Stimulated activated CD8-positive, alpha-beta memory T cell treated with anti-CD3 and anti-CD28 coated beads, Interleukin-2, amount 100 ng/mL, for 1 hour (primary cell): ENCODE measurements at places on chromosomes 4 and X.
A peak's percentile ranks its signal among the peaks of the same experiment; 100 is the strongest.

- no peak for DNase-seq
These were observed 32.7 kb upstream of the HPGDS start for GRCh38 chr4:94375364-94375763.

- DNase-seq: no peak
These were observed 130.8 kb downstream of the CPZ start for GRCh38 chr4:8723222-8723980.

DNA sequence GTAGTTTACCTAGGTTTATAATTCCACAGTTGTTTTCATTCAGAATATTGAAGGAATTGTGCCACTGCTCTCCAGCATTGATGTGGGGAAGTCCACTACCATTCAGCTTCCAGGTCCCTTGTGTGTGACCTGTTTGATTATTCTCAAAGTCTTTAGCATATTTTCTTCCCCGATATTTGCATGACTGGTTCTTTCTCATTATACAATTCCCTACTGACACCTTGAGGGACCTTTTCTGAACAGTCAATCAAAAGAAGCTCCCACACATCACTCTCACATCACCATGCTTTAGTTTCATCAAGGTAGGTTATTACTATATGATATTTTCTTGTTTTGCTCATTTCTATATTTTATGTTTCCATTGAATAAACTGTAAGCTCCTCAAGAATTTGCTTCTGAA is 44.1 kb downstream of the SLC39A8 start:
- DNase-seq: no peak

- DNase-seq: no peak
These were observed 166.3 kb downstream of the GALNTL6 start for GRCh38 chr4:171979461-171979860.

DNA sequence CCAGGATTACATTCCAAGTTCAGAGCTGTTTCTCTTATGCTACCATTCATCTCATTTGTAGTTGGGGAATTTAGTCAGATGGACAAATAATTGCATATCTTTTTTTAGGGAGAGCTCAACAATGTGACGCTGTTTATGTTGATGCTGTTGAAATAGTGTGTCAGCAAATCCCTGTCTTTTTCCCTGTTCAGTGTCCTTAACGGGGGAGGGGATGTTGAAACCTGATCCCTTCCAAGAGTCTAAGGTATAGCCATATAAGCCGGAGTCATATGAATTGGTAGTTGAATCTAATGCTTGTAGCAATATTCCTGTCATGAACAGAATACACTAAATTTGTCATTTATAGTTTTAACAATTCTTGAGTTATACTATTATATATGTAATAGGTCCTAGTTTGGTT is 293.5 kb upstream of the FAT1 start:
- DNase-seq: no peak

- no peak for DNase-seq
These were observed 81.3 kb downstream of the HMGN5 start for GRCh38 chrX:81120258-81120935.

DNA sequence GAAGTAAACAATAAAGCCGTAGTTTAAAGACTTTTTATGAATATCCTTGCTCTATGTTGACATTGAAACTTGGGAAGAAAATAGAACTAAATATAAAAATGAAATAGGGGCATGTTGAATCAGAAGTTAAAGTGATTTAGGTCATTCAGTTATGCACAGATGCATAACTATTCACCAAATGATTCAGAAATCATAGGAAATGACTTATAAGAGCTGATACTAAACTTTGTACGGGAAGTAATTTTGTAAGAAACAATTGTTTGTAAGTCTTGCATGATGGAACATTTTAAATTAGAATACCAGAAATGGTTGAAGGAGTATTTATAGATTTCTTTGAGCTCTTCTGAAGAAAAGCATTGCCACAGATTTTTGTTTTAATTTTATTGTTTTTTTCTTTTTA is 246.5 kb downstream of the CPE start:
- no peak for DNase-seq

GRCh38 chr4:88526221-88526815 is 2.7 kb upstream of the PYURF start:
- no peak for DNase-seq

- no peak for DNase-seq
These were observed 110.7 kb downstream of the GNL3L start for GRCh38 chrX:54640736-54641135.

DNA sequence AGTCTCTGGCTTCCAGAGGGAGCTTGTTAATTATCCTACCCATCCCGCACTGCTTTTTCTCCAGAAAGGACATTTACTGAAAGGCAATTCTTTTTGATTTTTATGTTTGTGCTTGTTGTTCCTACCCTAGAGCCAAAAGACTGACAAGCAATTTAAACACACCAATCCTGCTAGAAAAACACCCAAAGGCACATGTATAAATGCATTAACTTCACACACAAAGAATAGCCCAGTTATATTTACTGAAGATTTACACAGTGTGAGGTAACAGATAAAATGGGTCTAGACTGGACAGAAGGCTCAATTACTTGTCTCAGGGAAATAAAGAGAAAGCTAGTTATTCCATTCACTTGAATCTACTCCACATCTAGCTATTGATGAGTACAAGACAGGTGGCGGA is 61.2 kb upstream of the NOCT start:
- no peak for DNase-seq

GRCh38 chr4:109432203-109432602 is 1.4 kb upstream of the SEC24B start:
- no peak for DNase-seq

DNA sequence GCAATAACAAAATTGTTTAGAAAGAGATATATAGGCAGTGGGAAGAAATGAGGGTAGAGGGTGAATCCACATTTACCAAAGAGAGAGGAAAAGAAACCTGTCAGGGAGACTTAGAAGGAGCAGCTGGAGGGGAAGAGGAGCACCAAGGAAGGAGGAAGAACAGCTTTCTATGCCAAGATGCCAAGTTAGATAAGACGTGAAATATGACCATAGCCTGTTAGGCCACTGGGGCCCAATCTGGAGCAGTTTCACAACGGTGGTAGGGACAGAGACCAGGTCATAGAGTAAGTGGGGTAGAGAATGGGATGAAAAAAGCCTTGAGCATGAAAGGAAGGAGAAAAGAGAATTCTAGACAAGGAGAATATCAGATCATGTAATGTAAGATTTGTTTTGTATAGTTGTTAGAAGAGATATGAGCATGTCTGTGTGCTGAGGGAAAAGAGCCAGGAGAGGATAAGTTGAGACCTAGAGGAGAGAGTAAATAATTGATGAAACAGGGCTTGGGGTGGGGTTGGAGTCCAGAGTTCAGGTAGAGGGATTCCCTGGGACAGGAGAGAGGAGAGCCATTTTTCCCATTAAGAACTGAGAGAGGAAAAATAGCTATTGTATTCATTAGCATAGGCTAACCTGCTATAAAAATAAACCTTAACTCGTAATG is 4.4 kb upstream of the SOWAHB start:
- DNase-seq: no peak

DNA sequence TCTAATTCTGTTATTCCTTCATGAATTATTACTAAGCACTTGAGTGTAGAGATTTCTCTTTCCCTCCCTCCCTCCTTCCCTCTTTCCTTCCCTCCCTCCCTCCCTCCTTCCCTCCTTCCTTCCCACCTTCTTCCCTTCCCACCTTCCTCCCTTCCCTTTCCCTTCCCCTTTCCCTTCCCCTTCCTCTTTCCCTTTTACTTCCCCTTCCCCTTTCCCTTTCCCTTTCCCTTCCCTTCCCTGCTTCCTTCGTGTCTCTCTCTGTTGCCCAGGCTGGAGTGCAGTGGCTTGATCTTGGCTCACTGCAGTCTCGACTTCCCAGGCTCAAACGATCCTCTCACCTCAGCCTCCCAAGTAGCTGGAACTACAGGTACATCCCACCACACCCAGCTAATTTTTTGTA is 49.4 kb upstream of the RAB40AL start:
- DNase-seq: no peak

GRCh38 chr4:123390846-123391456 is 5.6 kb upstream of the SPRY1 start:
- no peak for DNase-seq

GRCh38 chr4:911221-911751 is 20.8 kb downstream of the GAK start:
- no peak for DNase-seq

- DNase-seq: no peak
These were observed 51.8 kb downstream of the LRP2BP start for GRCh38 chr4:185343726-185344581.

- DNase-seq: no peak
These were observed 1.3 kb upstream of the TNIP2 start for GRCh38 chr4:2757426-2757825.

- DNase-seq: no peak
These were observed 85.5 kb upstream of the IQCM start for GRCh38 chr4:149901128-149901527.

DNA sequence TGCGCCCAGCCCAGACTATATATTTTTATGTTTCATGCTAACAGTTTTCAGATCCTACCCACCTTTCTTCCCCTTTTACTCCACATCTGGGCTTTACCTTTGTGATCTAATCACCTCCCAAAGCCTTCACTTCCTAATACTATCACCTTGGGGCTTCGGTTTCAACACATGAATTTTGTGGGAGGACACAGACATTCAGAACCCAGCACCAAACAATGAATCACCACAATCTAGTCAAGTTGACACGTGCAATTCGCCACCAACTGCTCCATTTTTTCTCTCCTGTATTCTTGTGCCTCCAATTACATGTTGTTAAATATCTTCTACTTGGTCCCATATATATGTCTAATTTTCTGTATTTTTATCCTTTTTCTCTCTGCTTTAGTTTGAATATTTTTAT is 41.8 kb upstream of the STX18 start:
- DNase-seq: no peak

GRCh38 chrX:39144323-39144722 is 343.1 kb downstream of the MID1IP1 start:
- no peak for DNase-seq

DNA sequence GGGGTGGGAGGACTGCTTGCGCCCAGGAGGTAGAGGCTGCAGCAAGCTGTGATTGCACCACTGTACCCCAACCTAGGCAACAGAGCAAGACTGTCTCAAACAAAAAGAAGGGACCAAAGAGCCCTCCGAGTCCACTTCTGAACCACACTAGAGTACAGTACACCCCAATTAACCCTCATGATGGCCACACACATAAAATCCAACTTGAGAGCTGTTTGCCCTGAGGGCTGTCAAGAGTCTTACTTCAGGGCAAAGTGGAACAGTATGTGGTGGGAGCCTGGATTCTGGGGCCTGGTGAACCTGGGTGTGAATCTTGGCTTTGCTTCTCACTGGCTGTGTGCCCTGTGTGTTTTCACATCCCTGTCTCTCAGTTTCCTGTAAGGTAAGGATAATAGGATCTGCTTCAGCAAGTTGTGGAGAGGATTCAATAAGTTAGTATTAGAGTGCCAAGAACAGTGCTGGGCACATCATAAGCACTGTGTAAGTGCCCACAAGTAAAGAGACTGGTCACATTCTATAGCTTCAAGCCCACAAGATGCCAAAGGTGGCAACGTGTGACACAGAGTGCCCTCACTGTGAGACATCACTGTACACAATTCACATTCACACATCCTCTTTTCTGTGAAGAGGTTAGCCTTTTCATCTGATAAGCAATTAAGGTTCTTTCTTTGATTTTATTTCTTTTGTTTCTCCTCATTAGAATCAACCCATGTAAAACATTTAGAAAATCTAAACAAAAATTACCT is 52.1 kb downstream of the LEF1 start:
- no peak for DNase-seq

GRCh38 chr4:105061731-105062130 is 84.9 kb upstream of the TET2 start:
- no peak for DNase-seq

GRCh38 chrX:120726294-120726693 is 96.4 kb upstream of the C1GALT1C1 start:
- DNase-seq: no peak

GRCh38 chrX:33183361-33183760 is 28.0 kb downstream of the DMD start:
- no peak for DNase-seq

- DNase-seq: no peak
These were observed 167.0 kb downstream of the AASDH start for GRCh38 chr4:56220261-56220660.

DNA sequence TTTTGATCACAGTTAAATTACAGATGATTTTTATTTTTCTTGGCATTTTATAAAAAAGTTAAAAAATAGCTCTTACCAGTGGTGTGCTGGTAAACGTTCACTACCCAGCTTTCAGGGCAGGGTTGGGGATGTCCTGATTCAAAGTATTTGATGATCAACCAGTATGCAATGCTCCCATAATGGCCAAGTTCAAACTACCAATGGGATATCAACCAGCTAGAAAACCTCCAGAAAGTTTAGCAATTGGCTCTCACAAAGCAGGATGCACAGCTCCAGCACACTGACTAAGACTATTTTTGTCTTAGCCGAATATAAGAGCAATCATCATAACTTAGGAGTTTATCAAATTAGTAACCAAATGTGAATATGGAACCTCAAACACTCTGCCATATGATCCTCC is 108.0 kb upstream of the PDE5A start:
- DNase-seq: no peak

DNA sequence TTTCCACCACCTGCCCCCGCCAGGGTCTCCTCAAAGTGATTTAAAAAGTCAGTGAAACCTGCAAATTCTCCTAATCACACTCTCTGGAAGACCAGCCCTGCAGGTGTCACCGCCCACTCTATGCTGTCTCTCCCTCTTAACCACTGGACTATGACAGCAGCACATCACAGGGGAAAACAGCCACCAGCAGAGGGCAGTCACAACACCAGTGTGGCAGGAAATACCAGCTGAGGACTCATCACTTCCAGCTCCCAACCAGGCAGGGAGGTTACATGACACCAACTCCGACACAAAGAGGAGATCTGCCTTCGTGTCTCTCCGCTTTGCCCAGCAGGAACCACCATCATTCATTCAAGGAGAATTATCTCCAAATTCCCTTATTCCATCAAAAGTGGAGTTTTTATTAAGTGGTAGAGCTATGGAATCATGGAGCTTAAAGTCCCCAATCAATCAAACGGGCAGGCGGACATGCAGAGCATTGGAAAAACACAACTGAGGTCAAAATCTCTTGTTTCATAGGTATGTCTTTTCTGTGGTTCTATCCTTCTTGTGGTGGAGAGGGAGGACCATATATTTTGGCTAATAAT is 91.3 kb downstream of the NSUN7 start:
- peak; percentile 38 for DNase-seq

- no peak for DNase-seq
These were observed 80.9 kb downstream of the HMX1 start for GRCh38 chr4:8790749-8791148.

- no peak for DNase-seq
These were observed 105.2 kb downstream of the RNF150 start for GRCh38 chr4:141028024-141028529.

GRCh38 chr4:90121676-90122354 is 5.4 kb upstream of the CCSER1 start:
- no peak for DNase-seq

GRCh38 chr4:95295157-95295556 is 253.6 kb downstream of the UNC5C start:
- no peak for DNase-seq

- no peak for DNase-seq
These were observed 41.1 kb downstream of the MAD2L1 start for GRCh38 chr4:120025516-120025915.

- DNase-seq: no peak
These were observed 70.4 kb upstream of the S100G start for GRCh38 chrX:16579517-16579916.
